ENCODE measurements at places on chromosomes 5 and 9.

GRCh38 chr9:134969156-134970045 is 51.7 kb upstream of the FCN1 start:
- DNase-seq = no peak

- no peak for DNase-seq
Observed at GRCh38 chr9:5518937-5519319, 8.6 kb downstream of the PDCD1LG2 start.

DNA sequence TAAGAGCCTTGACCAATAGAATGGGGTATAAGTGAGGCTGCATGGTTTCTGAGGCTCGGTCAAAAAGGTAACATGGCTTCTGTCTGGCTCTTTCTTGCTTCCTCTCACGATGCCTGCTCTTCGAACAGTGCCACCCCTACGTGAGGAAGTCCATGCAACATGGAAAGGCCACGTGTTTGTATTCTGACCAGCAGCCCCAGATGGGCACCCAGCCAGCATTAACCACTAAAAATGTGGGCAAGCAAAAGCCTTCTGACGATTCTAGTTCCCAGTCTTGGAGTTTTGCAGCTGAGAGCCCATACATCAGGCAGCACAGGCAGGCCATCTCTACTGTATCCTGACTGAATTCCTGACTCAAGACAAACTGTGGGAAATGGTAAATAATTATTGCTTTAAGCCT is 24.2 kb upstream of the NREP start:
- DNase-seq = no peak

GRCh38 chr5:59161221-59162105 is 578.6 kb downstream of the RAB3C start:
- no peak for DNase-seq

DNA sequence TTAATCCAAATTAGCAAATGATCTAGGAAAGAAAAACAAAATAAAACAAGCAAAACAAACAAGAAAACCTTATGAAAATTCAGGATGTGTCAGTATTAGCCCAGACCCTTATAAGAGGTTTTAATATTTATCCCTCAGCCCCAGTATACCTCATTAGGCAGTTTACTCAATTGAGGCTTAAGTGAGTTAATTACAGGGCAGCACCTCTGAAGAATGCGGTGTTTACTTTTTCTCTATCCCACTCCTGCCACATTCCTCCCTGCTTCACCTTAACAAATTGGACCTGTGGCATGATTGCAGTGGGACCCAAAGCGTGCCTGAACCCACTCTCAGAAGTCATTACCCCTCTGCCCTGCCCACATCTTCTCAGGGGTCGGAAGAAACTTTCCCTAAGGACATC is 67.1 kb downstream of the SIL1 start:
- no peak for DNase-seq

DNA sequence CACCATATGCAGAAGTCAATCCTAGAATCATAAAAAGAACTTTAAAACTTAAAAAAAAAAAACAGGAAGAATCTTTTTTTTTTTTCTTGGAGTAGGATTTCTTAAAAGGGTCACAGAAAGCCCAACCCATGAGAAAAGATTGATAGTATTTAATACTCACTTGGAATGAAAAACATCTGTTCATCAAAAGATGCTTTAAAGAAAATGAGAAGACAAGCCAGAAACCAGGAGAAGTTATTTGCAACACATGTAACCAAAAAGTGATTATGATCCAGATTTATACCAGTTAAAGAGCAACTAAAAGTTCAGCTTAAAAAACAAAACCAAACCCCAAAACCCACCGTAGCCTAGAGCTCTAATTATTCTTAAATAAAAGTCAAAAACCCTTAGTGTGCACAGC is 69.3 kb downstream of the TLE4 start:
- no peak for DNase-seq

GRCh38 chr5:93250424-93250823 is 330.6 kb downstream of the NR2F1-AS1 start:
- DNase-seq = no peak

DNA sequence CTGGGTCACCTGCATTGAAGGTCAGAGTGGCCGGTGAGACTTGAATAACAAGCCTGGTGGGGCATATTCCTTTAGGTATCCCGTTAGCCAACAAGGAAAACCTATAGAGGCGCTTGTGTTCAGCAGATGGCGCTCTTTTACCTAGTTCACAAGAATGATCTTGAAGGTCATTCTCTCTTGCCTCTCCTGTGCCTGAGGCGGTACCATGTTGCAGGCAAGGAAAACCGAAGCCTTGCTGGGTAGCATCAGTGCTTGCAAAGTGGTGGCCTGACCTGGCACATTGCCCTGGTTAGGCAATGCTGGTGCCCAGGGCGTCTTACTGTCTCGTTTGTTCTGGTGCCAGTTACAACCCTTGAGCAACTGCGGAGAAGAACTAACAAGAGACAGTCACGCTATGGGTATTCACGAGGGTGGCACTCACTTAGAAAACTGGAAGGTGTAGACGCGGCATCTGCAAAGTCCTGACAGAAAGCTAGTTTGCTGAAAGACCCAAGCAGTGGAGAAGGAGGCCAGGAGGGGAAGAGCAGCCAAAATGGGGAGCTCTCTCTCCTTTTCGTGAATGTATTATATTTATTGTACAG is 56.7 kb downstream of the AOPEP start:
- DNase-seq = peak; percentile 5

- DNase-seq = no peak
Observed at GRCh38 chr9:134205672-134206310, 41.4 kb upstream of the RNU6ATAC start.

GRCh38 chr9:131799177-131799823 is 59.4 kb upstream of the RAPGEF1 start:
- DNase-seq = peak; percentile 13

- no peak for DNase-seq
Observed at GRCh38 chr9:112508377-112508776, 21.8 kb downstream of the KIAA1958 start.

DNA sequence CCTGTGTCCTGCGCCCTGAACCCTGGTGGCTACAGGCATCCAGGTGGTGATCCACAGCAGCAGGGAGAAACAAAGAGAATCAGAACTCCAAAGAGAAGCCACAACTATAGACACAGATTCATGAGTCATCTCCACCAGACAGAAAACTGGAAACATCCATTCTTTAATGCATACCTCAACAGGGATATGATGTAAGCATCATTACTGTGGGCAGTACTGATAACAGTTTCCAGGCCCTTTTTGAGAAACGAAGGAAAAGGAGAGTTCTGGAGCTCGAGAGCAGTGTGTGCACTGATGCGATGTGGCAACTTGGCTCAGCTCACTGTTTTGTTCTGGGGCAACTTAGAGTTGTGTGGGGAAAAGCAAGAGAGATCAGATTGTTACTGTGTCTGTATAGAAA is 215.6 kb upstream of the ADAMTS16 start:
- no peak for DNase-seq
